ENCODE measurements at places on chromosomes 5 and 9.

GRCh38 chr5:18008940-18009339 lies 374.7 kb downstream of the TAF11L14 start:
- DNase-seq = no peak

- no peak for DNase-seq
Measured at GRCh38 chr9:93254806-93255493, 71.0 kb downstream of the WNK2 start.

- no peak for DNase-seq
Measured at GRCh38 chr9:93662952-93663572, 86.7 kb downstream of the PHF2 start.

GRCh38 chr5:165526357-165526756 lies 2020.9 kb downstream of the MAT2B start:
- DNase-seq = no peak

Data from pancreas (tissue), 10 donors.